Endothelial cell (in vitro differentiated cells): ENCODE measurements at places on chromosomes 1 and 21.

DNA sequence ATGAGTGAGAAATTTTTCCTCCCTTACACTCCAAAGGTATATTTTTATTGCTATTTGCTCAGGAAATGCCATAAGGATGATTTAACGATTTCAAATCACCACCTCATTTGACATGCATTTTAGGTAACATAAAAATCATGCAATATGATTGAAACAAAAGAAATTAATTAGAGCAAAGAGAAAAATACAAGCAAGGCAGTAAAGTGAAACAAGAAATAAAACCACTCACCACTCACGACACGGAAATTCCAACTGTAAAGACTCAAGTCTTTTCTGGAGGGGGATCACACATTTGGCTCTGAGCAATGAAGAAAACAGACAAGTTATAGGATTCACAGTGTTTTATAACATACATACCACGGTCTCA is 86.8 kb upstream of the ARHGAP29 start:
- H3K4me1 ChIP-seq: peaks cover 87% of the 10 kb centered on the region
- peak overlapping the region; percentile 76 for H3K27ac ChIP-seq
- no peak for DNase-seq
- H3K4me3 ChIP-seq: peak overlapping the region; percentile 8

GRCh38 chr1:212613440-212614335 is 5.1 kb downstream of the ATF3 start:
- DNase-seq: no peak
- no peak overlapping the region for H3K27ac ChIP-seq
- peaks cover 9% of the 10 kb centered on the region for H3K4me1 ChIP-seq
- H3K36me3 ChIP-seq: no peaks in the 10 kb centered on the region

DNA sequence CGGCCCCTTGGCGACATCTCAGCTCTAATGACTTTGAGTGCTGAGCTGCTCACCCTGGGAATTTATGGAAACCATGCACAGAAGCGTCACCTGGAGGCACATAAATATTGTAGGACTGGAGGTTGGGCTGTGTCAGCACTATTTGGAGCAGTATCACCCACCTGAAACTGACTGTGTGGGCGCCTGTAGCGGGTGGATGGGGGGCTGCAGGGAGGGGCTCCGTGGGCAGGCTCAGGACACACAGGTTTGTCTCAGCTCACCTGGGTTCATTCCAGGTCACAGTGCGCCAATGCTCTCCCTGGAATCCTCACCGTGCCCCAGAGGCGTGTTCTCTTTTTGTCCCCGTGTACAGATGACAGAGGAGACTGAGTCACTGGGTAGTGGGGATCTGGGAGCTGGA is 74.8 kb upstream of the ACTL8 start:
- H3K4me3 ChIP-seq: no peak overlapping the region
- H3K27ac ChIP-seq: no peak overlapping the region
- peaks cover 9% of the 10 kb centered on the region for H3K27me3 ChIP-seq
- no peaks in the 10 kb centered on the region for H3K4me1 ChIP-seq

GRCh38 chr1:183732236-183732880 is 72.6 kb upstream of the RGL1 start:
- no peak overlapping the region for H3K4me3 ChIP-seq
- H3K4me1 ChIP-seq: peaks cover 48% of the 10 kb centered on the region
- no peak for DNase-seq
- no peaks in the 10 kb centered on the region for H3K27me3 ChIP-seq
- H3K27ac ChIP-seq: no peak overlapping the region

- no peak overlapping the region for H3K27ac ChIP-seq
- no peaks in the 10 kb centered on the region for H3K4me1 ChIP-seq
- peak overlapping the region; percentile 3 for H3K4me3 ChIP-seq
- H3K27me3 ChIP-seq: no peaks in the 10 kb centered on the region
Measured at GRCh38 chr21:46266946-46267345, 18.5 kb downstream of the MCM3AP start.
